Osteocyte (in vitro differentiated cells): ENCODE measurements at places on chromosomes 11 and 22. TPM values are rescaled to one million over a fixed set of nuclear protein-coding genes. Genes with fewer than 3 reads are reported as not detected.

- peaks cover 25% of the 10 kb centered on the region for H3K36me3 ChIP-seq
- peaks cover 21% of the 10 kb centered on the region for H3K4me1 ChIP-seq
- H3K27ac ChIP-seq = no peak overlapping the region
- DNase-seq = no peak
- H3K4me3 ChIP-seq = no peak overlapping the region
- H3K27me3 ChIP-seq = peaks cover 33% of the 10 kb centered on the region
Observed at GRCh38 chr11:114120606-114121005, 61.1 kb downstream of the ZBTB16 start.

GRCh38 chr11:27296497-27296896, 66.5 kb downstream of the CCDC34 start:
- H3K36me3 ChIP-seq = no peaks in the 10 kb centered on the region
- H3K27ac ChIP-seq = no peak overlapping the region
- DNase-seq = no peak
- H3K4me3 ChIP-seq = no peak overlapping the region
- no peaks in the 10 kb centered on the region for H3K27me3 ChIP-seq

GRCh38 chr22:20298803-20299745, 20.8 kb downstream of the DGCR6L start:
- DNase-seq = peak; percentile 89
- H3K4me1 ChIP-seq = peaks cover 9% of the 10 kb centered on the region
- H3K36me3 ChIP-seq = no peaks in the 10 kb centered on the region

GRCh38 chr11:111531687-111532364, 8.7 kb upstream of the LAYN start:
- H3K27ac ChIP-seq = no peak overlapping the region
- no peak for DNase-seq
- H3K4me3 ChIP-seq = no peak overlapping the region
- no peaks in the 10 kb centered on the region for H3K36me3 ChIP-seq

DNA sequence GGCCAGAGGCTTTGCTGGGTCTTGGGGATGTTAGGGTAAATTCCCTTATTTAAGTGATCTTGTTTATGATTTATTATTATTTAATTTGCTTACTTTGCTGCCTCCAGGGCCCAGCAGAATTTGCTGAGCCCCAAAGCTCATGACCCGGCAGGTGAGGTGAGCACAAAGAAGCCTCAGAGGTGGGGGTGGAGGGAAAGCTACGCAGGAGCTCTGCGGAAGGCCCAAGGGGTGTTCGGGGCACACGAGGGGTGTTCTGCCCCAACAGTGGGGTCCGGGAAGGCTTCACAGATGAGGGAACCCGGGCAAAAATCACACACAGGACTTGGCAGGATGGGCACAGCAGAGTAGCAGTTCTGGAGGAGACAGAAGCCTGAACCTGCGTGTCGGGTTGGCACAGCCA, 6.7 kb upstream of the LINC01488 start:
- no peak for DNase-seq
- no peak overlapping the region for H3K27ac ChIP-seq
- no peaks in the 10 kb centered on the region for H3K36me3 ChIP-seq
- no peak overlapping the region for H3K4me3 ChIP-seq

DNA sequence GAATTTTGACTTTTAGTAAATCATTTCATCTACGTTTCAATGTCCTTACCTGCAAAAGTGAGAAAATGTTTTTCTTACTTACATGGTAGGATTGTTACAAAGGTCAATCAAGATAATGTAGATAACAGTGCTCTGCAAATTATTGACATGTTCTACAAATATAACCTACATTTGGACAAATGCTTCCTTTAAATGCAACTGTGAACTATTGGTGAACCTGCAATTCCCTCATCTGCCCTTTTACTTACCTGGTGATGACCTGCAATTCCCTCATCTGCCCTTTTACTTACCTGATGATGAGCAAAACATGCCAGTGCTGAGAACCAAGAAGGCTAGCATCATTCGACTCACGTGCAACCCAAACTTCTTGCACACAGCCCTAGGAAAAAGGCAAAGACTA, 11.1 kb downstream of the ALG9 start:
- H3K27ac ChIP-seq = no peak overlapping the region
- no peaks in the 10 kb centered on the region for H3K27me3 ChIP-seq
- H3K4me1 ChIP-seq = no peaks in the 10 kb centered on the region
- DNase-seq = no peak
- no peak overlapping the region for H3K4me3 ChIP-seq

GRCh38 chr11:89235976-89236375, 58.3 kb downstream of the TYR start:
- H3K4me1 ChIP-seq = no peaks in the 10 kb centered on the region
- H3K36me3 ChIP-seq = no peaks in the 10 kb centered on the region
- H3K4me3 ChIP-seq = no peak overlapping the region
- peaks cover 28% of the 10 kb centered on the region for H3K27me3 ChIP-seq
- no peak for DNase-seq

DNA sequence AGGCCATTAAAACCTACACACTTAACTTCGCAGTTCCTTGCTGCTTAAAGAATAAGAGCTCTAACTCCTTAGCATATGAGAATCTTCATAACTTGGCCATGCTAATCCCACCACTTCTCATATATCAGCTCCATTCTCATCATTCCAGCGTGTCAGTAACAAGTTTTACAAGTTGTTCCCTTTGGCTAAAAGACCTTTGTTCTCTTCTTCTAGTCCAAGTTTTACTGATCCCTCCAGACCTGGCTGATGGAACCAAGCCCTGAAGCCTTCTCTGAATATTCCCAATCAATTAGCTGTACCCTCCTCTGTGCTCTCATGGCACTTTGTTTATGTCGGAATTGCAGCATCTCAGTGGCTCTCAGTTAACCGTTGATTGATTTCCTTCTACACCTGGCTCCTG, 35.8 kb downstream of the GAB2 start:
- H3K4me3 ChIP-seq = no peak overlapping the region
- peaks cover 13% of the 10 kb centered on the region for H3K36me3 ChIP-seq
- H3K27me3 ChIP-seq = no peaks in the 10 kb centered on the region
- H3K27ac ChIP-seq = no peak overlapping the region

DNA sequence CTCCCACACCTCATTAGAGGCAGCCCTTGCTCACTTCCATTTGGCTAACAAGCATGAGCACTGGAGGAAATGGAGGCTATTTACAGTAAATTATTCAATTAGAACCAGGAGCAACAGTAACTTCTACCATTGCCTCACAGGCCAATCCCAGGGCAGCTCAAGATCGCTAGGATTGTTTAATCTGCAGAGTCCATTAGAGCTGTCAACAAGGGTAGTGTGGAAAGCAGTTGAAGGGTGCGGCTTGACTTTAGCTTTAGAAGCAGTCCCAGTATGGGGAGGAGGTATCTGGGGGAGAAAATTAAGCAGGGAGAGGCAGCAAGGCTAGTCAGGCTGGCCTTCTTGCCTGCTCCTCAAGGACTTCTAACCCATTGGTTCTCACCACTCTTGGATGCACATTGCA, 38.3 kb upstream of the CYP2R1 start:
- H3K4me1 ChIP-seq = no peaks in the 10 kb centered on the region
- no peak for DNase-seq

GRCh38 chr11:101390539-101390938, 193.3 kb downstream of the TRPC6 start:
- no peak overlapping the region for H3K27ac ChIP-seq
- no peaks in the 10 kb centered on the region for H3K36me3 ChIP-seq
- H3K4me1 ChIP-seq = no peaks in the 10 kb centered on the region
- no peak overlapping the region for H3K4me3 ChIP-seq
- DNase-seq = no peak

DNA sequence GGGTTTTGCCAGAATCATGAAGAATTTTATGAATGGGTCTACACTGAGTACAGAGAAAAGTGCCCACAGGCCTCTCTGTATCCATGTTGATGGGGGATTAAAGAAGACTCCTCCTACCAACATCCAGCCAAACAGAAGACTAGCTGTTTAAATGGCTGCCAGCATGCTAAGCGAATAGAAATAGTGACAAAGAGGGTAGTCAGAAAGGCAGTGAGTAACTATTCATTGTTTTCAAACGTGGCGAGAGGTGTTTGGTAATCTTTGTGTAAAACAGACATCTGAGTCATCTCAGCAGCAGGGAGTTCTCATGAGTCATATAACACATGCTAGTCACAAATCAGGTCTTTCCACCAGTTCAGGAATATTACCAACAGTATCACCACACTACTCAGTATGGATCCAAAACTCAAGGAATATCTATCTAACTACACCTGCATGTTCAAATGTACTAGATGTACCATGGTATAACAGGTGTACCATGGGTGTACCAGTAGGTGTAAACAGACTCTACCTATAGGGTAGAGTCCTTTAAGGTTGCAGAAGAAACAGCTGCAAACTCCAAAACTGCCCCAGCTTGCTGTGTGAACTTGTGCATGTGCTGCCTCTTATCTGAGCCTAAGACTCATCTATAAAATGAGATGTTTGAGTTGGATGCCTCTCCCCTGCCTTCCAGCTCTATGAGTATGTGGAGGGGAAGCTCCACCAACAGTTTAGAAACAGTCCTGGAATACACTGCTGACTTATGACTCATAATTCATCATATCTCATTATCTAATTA, 82.0 kb downstream of the SLC1A2 start:
- no peaks in the 10 kb centered on the region for H3K36me3 ChIP-seq
- no peak for DNase-seq
- H3K27me3 ChIP-seq = no peaks in the 10 kb centered on the region
- peak overlapping the region; percentile 56 for H3K27ac ChIP-seq

DNA sequence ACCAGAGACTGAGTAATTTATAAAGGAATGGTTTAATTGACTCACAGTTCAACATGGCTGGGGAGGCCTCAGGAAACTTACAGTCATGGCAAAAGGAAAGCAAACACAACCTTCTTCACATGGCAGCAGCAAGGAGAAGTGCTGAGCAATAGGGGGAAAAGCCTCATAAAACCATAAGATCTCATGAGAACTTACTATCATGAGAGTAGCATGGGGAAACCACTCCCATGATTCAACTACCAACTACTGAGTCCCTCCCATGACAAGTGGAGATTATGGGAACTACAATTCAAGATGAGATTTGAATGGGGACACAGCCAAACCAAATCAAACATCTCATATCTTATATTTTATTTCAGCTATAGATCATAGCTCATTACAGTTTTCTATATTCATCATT, 33.0 kb downstream of the GRIA4 start:
- H3K36me3 ChIP-seq = no peaks in the 10 kb centered on the region
- H3K27me3 ChIP-seq = no peaks in the 10 kb centered on the region
- H3K27ac ChIP-seq = no peak overlapping the region
- no peak overlapping the region for H3K4me3 ChIP-seq

Gene FOLR2
- not detected in 2 replicates for total RNA-seq

Gene PKDREJ
- total RNA-seq = 0.05 TPM in 1 of 2 replicates, not detected in the other
